ENCODE measurements at places on chromosomes 5 and 9.

- no peak for DNase-seq
Measured at GRCh38 chr5:35483191-35483590, 134.5 kb upstream of the SPEF2 start.

GRCh38 chr9:14343261-14344031 lies 29.5 kb upstream of the NFIB start:
- DNase-seq = no peak

DNA sequence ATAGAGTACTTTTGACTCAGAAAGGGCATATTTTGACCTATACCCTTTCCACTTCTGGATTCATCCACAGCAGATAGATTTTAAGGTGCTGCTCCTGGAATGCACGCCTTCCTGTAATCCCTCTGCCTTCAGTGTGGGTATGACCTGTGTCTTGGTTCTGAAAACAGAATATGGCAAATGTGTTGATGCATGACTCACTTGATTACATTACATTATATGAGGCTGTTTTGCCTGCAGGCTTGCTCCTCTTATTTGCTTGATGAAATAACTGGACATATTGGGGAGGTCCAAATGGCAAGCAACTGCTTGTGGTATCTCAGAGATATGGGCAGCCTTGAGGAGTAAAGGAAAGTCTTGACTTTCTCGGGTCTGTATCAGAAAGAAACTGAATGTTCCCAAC lies 468.6 kb downstream of the CDH18 start:
- DNase-seq = no peak

- no peak for DNase-seq
Measured at GRCh38 chr5:150516011-150516410, 8.1 kb downstream of the NDST1 start.

GRCh38 chr5:103098993-103099392 lies 20.9 kb downstream of the GIN1 start:
- no peak for DNase-seq

- no peak for DNase-seq
Measured at GRCh38 chr5:141908796-141909195, 14.9 kb upstream of the DELE1 start.

DNA sequence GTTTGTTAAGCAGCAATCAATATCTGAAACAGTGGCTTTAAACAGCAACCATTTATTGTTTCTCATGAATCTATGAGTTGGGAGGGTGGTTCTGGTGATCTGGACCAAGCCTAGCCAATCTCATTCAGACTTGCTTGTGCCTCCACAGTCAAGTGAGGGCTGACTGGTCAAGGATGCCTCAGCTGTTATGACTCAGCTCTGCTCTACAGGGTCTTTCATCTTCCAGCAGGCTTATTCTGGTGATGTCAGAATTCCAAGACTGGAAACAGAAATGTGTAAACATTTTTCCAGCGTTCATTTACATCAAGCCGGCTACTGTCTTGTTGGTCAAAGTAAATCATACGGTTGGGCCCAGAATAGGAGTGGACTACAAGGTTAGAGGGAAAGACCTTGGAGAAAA lies 2.5 kb upstream of the PIP5K1B start:
- DNase-seq = no peak

DNA sequence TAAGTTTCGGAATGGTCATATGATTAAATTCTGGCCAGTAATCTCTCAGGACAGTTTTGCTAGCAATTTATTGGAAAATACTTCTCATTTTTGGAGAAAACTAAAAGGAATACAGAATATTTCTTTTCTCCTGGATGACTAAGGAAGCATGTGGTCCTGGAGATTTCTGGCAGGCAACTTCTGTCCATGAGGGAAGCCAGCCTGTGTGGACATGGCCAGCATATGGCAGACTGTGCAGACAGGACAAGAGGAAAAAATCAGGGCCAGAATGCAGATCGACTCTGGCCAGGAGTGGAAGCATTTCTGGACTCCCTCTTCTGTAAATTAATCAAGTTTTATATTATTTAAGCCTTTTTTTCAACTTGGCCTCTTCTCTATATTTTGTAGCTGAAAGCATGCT lies 100.4 kb upstream of the CDH18 start:
- DNase-seq = no peak

DNA sequence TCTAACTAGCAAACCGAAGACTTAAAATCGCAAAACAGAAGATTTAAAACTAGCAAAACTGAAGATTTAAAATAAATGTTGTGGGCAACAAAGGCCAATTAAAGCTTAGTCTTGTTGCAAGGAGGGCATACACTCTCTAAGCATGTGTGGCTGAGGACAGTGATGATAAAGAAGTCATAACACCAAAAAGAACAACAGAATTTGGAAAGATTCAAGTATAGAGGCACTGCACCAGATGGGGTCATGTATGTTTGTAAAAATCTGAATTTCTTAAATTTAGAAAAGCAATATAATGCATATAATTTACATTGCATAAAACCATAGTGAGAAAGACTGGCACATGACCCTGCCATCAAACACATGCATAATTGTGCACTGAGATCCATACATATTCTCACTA lies 743.8 kb downstream of the TAF11L14 start:
- no peak for DNase-seq

DNA sequence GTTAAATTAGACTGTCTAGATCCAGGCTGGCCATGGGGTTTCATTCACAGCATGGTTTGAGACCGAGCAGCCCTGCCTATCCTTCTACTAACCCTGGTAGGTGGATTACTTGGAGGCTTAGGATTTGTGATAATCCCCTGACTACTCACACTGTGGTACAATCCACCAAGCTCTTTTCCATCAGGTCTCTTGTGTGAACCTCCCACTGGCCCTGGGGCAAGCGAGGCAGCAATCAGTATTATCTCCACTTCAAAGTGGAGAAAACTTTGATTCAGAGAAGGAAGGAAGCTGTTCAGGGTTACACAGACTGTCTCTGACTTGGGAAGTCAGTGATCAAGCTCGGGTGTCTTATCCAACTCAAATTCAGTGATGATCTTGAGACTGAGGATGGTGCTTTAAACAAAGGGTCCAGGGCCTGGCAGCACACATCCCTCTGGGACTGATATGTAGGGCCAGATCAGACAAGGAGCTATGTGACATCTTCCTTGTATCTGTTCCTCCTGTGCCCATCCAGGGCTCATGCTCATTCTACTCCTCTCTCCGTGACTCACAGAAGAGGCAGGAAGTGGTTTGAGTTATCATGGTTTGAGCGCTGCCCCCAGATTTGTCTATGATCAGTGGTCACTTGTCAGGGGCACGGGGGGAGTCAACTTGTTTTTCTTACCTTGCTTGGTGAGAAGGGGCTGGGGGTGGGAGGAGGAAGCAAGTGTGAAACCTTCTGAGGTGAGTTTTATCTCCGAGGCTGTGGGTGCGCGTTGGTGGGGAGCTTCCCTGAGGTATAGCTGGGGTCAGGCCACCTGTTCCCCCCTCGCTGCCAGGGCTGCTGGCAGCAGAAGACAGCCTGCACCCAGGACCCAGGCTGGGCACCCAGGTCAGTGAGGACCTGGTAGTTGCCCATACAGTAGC lies 48.6 kb downstream of the RGS3 start:
- peak; percentile 67 for DNase-seq

DNA sequence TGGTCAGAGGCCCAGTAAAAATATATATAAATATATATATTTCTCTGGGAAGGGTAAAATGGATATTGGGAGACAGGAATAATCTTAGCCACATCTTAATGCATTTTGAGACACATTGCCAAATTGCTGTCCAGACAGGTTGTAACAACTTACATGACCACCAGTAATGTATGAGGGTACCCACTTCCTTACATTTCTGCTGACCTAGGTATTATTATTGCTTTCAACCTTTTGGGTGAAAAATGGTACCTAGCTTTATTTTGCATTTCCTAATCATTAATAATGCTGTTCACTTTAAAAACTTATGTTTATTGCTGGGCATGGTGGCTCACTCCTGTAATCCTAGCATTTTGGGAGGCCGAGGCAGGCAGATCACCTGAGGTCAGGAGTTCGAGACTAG lies 61.5 kb downstream of the MEGF10 start:
- DNase-seq = no peak

- DNase-seq = no peak
Measured at GRCh38 chr5:54862036-54862435, 123.4 kb downstream of the ESM1 start.

DNA sequence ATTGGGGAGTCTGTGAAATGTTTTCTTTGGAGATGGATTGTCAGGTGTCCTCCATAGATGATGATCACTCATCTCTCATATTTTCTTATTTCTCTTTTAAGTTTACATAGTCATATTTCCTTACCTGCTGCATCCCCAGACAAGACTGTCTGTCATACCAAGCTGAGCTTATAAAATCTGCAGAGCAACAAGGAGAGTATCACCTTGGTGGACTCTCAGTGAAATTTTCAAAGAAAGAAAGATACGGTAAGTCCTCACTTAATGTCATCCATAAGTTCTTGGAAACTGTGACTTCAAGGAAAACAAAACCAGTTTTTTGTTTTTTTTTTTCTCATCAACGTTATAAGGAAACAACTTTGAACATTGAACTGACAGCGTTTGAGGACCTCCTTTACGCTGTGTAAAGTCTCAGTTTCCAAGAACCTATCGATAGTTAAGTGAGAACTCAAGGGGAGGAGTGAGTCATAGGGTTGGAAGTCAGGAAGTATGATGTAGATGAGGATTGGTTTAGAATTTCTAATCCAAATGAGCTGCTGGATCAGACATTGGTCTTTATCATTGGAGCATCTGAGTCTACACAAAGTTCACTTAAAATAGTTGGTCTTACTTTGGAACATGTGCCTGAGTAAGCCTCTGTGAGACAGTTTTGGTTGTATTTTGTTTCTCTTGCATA lies 45.5 kb downstream of the SPIN1 start:
- DNase-seq = no peak

DNA sequence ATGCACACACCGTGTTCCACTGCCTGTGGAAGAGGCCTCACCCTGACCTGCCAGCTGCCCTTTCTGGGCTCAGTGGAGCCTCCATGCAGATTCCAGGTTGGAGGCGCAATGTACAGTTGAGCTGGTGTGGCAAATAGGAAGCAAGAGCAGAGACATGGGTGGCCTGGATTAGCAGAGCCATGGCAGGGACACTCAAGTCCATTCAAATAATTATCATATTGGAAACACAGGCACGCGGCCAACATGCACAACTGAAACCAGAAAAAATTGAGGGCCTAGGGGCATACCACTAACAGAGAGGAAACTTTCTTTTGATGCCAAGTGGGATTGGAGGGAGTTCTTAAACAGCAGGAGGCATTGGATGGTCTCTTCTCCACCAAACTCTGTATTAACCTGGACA lies 35.8 kb downstream of the OTULINL start:
- DNase-seq = no peak

GRCh38 chr5:60490597-60491166 lies 209.3 kb downstream of the DEPDC1B start:
- DNase-seq = no peak

DNA sequence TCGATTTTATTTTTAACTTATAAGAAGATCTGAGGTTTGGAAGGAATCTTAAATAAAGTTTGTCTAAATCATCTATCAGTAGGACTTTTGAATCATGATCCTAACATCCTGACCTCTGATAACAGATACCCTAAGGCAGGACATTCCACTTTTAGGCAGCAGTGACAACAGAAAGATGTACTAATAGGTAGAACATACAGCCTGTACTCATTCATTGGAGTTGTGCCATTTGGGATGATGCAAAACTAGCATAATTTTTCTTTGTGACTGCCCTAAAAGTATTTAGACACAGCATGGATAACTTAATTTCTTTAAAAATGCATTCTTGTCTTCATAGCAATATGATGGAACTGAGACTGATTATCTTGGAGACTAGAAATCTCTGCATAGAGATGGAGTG lies 39.7 kb downstream of the CDC42SE2 start:
- no peak for DNase-seq

DNA sequence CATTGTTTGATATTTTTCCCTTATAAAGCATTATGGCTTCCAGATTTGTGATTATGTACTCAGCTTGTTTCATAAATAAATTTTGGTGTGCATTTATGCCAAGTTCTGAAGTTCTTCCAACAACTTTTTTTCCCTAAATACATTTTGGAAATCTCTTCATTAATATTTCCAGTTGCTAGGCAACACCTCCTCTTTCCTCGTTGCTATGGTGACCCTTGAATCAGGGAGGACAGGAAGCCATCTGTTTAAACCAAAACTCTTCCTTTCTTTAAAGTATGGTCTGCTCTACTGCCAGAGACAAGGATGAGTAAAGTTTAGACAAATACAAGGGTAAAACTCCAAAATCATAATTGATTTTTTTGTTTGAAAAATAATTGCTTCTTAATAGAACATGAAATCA lies 779.3 kb downstream of the CDH9 start:
- no peak for DNase-seq

- DNase-seq = no peak
Measured at GRCh38 chr9:117705386-117705785, 1.2 kb downstream of the TLR4 start.

DNA sequence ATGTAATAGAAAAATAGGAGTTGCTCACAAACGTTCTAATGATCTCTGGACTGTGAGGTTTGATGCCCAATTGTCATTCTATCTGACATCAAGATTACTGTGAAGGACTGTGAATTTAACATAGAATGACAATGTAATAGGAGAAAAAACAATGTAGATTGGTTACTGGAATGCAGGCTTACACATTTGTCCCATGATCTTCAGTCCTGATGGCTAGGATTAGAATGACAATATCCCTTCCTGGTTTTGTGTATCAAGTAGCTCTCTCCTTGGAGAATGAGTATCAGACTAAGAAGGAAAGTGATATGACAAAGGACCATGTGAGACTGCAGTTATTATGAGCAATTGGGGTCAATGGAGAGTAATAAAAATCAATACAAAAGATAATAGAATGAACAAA lies 862.2 kb upstream of the C9orf72 start:
- no peak for DNase-seq

DNA sequence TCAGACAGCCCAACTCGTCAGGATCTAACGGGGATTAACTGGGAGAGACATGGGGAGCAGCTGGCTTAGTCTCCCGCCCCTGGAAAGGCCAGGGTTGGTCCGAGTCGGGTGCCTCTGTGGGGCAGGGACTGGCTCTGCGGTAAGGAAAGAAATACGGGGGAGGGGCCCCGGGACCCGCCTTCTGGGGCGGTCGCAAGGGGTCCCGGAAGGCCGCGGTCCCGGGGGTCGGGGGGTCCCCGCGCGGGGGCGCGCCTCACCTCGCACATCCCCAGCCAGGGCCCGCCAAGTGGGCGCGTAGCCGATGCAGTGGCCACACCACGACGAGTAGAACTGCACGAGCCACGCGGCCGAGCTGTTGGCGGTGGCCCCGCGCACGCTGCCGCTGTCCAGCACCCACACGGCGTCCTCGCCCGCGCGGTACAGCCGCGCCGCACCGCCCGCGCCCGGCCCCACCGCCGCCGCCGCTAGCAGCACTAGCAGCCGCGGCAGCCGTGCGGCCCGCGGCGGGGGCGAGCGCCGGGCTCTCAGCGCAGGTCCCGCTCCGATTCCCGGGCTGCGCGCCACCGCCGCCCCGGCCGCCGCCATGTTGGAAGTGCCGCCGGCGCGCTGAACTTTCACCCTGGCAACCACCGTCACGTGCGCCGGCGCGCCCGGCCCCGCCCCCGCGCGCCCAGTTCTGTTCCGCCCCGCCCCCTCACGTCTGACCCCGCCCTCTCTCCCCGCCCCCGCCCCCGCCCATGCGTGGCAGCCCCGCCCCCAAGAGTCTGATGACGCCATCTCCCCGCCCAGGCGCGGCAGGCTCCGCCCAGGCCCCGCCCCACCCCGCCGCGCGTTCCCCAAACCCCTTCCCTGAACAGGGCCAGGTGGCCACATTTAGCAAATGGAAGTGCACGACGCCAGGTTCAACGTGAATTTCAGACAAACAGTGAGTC lies at the start of gene QSOX2:
Gene QSOX2 (minus strand): TSS at position 594 of the 932 bp plus-strand sequence. CDS start 9 bp downstream, at position 585.
- DNase-seq = peak; percentile 81

Measured in activated T-cell treated with anti-CD3 and anti-CD28 coated beads for 4 hours (primary cell).